ENCODE measurements at places on chromosomes 5 and 9. TPM values are rescaled to one million over a fixed set of nuclear protein-coding genes. Genes with fewer than 3 reads are reported as not detected.

GRCh38 chr5:148623741-148624140 lies 30.6 kb downstream of the HTR4 start:
- no peak for DNase-seq

DNA sequence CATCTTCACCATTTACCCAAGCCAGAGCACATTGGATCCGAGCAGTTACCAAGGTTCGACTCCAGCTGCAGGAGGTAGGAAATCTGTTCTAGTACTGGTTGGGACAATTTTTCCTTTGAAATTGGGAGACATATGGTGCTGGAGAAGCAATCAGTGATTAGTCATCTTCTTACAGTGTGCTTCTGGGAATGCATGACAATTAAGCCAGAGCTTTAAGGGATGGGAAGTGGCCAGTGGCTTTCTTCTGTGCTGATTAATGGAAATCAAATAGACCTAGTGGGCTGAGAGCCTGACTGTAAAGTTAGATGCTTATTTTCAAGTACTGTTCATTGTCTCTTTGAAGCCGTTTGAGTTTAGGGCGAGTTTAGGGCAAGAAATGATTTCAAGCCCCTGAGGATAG lies 152.1 kb downstream of the UNC13B start:
- DNase-seq = no peak

GRCh38 chr5:74630453-74631066 lies 10.0 kb downstream of the ENC1 start:
- DNase-seq = no peak

GRCh38 chr9:128394379-128395168 lies 23.4 kb downstream of the URM1 start:
- no peak for DNase-seq

- DNase-seq = no peak
These were observed 9.8 kb downstream of the VDAC1 start for GRCh38 chr5:133994990-133995333.

HIGD2A gene
- total RNA-seq = 31.9 TPM

- DNase-seq = no peak
These were observed 160.7 kb upstream of the MEF2C start for GRCh38 chr5:89043676-89044075.

DNA sequence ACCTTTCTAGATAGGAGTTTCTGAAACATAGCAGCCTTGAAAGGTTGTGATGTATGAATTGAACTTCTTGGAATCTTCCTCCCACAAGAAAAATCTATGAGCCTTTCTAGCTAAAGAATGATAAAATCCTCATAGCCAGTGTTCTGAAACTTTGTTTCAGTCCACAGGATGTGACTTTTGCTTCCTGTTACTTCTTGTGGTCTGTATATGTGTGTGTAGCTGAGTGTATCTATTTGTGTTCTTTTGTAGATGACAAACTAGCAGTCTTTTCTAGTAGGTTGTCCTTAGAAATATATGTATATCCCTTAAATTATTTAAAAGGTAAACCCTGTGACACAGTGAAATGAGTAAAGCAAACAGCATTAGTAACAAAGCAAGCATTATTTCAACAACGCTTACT lies 188.8 kb downstream of the MRPS30 start:
- no peak for DNase-seq

GRCh38 chr9:118984607-118985006 lies 384.6 kb downstream of the BRINP1 start:
- no peak for DNase-seq

DNA sequence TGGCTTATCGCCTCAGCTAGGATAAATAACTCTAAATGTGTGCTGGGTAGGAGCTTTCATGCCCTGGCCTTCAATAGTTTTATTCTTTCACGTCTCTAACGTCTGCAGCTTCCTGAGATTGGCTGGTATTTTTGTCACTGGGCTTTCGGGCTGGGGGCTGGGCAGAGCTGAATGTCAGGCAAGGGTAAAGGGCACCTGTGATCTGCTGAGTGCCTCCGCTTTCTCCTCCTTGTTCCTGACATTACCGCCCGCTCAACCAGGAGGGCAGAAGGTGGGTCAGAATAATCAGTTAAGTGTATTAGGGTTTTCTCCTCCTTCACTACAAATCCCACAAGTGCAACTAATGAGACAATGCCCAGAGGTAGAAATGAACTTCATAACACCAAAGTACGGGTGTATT lies 216.6 kb downstream of the TSSK1B start:
- no peak for DNase-seq

- DNase-seq = no peak
These were observed 295.0 kb downstream of the CAAP1 start for GRCh38 chr9:26597542-26598149.

- no peak for DNase-seq
These were observed 34.6 kb upstream of the NDFIP1 start for GRCh38 chr5:142074006-142074405.

STPG3 gene
- total RNA-seq = not detected

GRCh38 chr5:141816598-141817399 lies 61.4 kb downstream of the PCDH1 start:
- no peak for DNase-seq

DNA sequence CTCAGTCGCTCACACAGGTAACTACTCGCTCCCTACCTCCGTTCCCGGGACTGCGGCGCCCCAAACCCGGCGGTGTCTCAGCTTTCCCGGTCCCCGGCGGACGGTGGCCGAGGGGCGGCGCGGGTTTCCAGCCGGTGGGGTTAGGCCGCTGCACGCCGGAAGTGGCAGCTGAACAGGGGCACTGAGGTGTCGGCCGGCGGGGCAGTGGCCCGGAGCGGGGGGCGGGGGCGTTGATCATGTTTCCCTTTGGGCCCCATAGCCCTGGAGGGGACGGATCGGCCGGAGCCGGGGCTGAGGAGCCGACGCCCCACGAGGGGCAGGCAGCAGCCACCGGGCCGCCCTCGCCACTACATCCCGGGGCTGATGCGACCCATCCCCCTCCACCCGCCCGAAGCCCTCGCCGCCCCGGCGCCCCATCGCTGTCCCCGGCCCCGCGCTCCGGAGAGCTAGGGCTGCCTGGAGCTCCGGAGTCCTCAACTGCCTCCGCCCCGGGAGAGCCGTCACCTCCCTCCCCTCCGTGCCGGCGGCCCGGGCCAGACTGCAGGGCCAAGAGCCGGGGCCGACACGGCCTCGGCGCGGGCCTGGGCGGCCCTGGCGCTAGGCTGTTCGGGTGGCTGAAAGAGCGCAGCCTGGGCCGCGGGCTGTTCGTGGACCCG lies at the start of gene DCAF10:
Gene DCAF10, plus strand, starts transcription at position 167 of the 656 bp plus-strand sequence. Its CDS starts 70 bp downstream, at position 237.
- DNase-seq = peak; percentile 86

SLC36A3 gene
- total RNA-seq = not detected

DNA sequence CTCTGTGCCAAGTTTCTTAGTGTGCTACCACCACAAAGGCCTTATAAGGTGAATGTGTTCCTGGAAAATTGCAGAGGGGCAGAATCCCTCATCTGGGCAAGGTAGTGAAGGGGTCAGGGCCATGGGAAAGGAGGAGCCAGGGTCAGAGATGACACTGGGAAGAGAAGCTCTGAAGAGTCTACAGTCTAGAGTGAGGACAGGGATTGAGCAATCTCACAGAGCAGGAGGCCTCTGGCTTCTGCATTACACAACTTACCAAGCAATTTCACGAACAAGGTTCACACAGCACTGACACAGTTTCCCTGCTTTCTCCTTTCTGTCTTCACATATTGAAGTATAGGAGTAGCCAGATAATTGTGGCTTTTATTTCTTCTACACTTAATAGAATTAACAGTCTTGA lies 24.5 kb upstream of the IDNK start:
- DNase-seq = no peak

GCNT4 gene
- total RNA-seq = 1.5 TPM

DNA sequence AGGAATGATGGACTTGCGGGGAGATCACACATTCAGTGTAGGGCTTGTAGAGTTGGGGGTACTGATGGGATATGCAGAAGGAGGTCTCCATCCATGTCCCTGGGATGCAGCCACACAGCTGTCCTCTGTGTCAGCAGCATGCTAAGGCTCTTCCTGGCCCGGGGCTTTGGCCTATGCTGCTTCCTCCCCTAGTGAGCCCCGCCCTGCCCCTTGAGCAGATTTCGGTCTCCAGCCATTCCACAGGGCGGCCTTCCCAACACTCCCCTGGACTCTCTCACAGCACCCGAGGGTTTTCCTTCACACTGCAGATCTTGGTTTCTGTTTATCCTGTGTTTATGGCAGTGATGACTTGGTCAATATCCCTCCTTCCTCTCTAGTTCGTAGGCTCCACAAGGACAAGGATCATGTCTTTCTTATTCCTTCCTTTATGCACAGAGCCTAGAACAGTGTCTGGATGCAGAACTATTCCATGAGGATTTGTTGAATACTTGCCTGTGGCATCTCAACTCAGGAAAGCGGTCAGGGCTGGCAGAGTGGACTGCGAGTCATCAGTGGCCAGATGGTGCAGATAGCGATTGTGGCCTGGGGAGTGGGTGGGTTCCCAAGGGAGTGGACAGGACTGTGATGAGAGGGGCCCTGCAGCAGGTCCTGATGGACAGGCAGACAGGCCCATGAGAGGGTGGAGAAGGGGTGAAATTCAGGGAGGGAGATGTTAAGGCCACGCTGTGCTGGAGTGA lies 114.2 kb downstream of the RGS3 start:
- DNase-seq = no peak

LIX1 gene
- 5.4 TPM for total RNA-seq

DNA sequence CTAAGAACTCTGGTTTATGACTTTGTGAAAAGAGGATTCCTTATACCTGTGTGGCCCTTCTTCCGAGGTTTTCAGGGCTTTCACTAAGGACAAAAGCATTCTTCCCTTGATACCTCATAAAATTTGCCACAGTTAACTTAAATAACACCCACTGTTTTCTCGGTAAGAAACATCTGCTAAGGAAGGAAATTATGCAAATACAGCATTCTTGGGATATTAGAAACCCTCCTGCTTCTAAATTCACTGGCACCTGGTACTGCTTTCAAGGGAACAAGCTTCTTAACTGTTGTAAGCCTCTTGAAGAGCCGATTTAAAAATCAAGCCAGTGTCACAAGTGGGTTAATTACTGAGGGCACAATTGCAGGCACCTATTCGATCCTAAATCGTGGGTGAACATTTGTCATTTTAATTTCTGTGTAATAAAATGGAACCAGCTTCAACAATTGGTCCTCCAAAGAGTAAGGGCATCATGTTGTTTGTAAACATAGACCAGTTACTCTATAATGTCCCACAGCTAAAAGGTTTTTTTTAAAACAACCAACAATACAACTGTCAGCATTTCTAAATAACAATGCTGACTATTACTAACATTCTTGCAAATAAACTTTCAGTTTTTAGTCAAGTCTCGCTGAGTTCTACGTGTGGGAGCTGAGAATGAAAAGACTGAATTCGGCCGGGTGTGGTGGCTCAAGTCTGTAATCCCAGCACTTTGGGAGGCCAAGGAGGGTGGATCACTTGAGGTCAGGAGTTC lies 26.6 kb downstream of the AK3 start:
- DNase-seq = no peak

DNA sequence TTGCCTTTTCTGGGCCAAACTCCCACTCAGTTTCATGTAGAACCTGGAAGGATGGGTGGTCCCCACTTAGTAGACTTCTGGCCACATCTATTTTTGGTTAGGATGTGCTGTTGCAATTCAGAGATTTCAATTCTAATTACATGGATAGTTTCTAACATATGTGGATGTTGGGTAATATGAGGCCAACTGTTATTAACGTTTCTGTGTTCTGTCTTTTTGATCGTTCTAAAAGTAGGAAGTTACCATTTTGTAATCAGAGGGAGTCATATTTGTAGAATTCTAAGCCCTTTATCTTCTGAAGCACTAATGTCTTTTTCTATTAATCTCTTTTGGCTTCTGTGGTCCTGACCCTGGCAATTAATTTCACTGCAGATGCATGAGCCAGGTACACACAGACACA lies 141.6 kb upstream of the SPEF2 start:
- DNase-seq = no peak

LRRC19 gene
- not detected for total RNA-seq

DNA sequence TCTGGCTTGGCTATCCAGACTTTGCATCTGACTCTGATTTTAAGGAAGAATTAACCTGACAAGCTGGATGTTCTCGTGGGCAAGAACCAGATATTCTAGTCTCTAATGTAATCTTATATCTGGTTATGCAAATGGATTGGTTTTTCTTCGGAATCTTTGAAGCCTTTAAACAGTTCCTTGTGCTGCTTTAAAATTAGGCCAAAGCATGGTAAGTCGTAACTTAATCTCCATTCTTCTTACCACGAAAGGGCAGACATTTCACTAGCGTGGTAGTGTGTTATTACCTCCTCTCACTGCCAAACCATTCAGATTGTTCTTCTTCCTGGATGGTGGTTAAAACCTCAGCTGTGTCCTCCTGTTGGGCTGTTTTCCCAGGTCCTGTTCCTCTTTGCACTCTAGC lies 34.1 kb upstream of the TTC23L start:
- DNase-seq = no peak

HRCT1 gene
- not detected for total RNA-seq

- no peak for DNase-seq
These were observed 391.5 kb upstream of the SMC2 start for GRCh38 chr9:103702572-103702971.

- no peak for DNase-seq
These were observed 4.2 kb downstream of the DAB2 start for GRCh38 chr5:39420482-39421145.

- no peak for DNase-seq
These were observed 559.5 kb upstream of the KLF4 start for GRCh38 chr9:108049026-108049607.

INSYN2B gene
- total RNA-seq = 7.5 TPM

VLDLR gene
- 46.4 TPM for total RNA-seq

DNA sequence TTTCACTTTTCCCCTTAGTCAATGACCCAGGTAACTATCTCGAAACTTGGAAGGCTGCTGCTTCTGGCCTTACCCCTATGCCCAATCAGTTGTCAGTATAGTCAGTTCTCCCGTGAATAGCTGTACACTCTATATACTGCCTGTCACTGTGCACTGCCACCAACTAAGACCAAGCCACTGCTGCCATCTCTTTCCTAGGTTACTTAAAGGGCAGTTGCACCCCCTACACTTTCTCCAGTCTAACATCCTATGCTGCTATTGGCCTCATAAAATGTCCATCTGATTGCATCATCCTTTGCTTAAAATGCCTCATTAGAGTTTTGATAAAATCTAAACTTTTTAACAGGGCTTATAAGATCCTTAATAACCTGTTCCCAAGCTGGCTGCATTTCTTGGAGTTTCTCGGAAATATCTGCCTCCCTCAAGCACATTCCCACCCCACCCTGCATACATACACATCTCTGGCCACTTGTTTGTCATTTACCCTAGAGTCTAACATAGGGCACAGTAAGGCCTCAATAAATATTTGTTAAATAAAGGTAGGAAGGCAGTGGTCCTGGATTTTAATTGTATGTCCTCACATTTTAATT lies 32.8 kb upstream of the TNFAIP8 start:
- no peak for DNase-seq

DNA sequence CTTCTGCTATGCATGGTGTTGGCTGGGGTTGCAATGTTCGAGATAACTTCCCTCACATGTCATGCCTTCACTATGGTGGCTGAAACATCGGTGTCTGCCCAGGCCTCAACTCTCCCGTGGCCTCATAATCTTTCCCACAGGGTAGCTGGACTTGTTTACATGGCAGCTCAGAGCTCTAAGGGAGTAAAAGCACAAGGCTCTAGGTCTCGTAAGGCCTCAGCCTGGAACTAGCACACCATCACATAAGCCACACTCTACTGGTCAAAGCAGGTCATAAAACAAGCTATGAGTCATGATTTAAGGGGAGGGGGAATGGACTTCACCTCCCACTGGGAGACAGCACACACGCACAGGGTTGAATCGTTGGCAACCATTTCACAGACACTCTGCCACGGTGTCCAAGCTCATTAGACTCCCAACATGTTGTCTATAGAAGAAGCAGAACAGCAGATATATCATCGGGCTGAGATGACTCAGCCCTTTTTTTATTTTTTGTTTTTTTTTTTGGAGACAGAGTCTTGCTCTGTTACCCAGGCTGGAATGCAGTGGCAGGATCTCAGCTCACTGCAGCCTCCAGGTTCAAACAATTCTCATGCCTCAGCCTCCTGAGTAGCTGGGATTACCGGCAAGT lies 66.8 kb upstream of the IL17B start:
- no peak for DNase-seq

SNCAIP gene
- 70.7 TPM for total RNA-seq

All from cerebellum (tissue), 4 donors.